ENCODE measurements at places on chromosomes 7 and 10. TPM values are rescaled to one million over a fixed set of nuclear protein-coding genes. Genes with fewer than 3 reads are reported as not detected.

MYOZ1 gene
- total RNA-seq: 0.16 TPM

AZGP1 gene
- total RNA-seq: 0.52 TPM

UCMA gene
- not detected for total RNA-seq

GRCh38 chr7:98251231-98251600 is 816 bp downstream of the TECPR1 start:
- DNase-seq: no peak
- peaks cover 36% of the 10 kb centered on the region for H3K4me1 ChIP-seq
- H3K36me3 ChIP-seq: no peaks in the 10 kb centered on the region
- H3K27ac ChIP-seq: no peak overlapping the region
- peak overlapping the region; percentile 94 for H3K4me3 ChIP-seq

- no peak overlapping the region for H3K27ac ChIP-seq
- no peak for DNase-seq
- no peaks in the 10 kb centered on the region for H3K4me1 ChIP-seq
Measured at GRCh38 chr10:113538151-113538550, 14.7 kb upstream of the HABP2 start.

DNA sequence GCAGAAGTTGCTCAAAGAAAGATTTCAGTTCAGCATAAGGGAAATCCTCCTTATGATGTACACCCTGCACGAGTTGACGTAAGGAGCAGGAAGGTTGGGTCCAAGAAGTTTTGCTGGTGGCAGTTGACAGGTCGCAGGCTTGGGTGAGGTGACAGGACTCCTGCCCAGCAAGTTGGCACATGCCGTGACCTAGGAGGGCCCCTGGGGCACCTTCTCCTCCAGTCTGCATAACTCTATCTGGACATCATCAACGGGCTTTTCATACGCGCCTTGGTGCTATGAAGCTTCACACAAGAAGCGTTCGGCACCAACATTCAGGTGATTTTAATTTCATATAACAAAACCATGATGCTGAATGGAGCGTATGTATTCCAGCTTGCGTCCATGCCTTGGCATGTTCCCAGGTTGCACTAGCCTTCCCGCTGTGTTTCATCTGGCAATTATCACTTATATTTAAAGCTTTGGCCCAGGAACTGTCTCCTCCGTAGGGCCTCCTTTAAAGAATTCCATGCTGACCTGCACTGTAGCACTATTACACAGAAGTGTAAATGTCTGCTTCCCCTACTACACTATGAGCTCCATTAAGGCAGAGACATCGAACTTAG is 651.6 kb upstream of the FOXK1 start:
- H3K36me3 ChIP-seq: peaks cover 3% of the 10 kb centered on the region
- no peak overlapping the region for H3K4me3 ChIP-seq
- no peak for DNase-seq
- H3K4me1 ChIP-seq: peaks cover 6% of the 10 kb centered on the region
- no peaks in the 10 kb centered on the region for H3K27me3 ChIP-seq

DNA sequence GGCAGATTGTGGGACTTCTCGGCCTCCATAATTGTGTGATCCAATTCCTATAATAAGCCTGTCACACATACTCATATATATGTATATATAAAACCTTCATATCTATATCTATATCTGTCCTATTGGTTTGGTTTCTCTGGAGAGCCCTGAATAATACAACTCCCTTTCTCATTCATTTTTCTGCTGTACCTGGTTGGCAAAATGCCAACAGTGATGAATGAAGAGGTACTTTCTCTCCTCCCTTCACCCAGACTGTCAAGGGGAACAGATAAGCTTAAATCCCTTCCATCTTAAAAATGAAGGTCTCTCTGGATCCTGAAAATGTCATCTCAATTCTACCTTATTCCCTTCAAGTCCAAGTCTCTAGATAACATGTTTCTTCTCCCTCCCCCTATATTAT is 60.3 kb upstream of the FOXP2 start:
- H3K4me1 ChIP-seq: no peaks in the 10 kb centered on the region
- H3K36me3 ChIP-seq: peaks cover 2% of the 10 kb centered on the region
- no peak overlapping the region for H3K27ac ChIP-seq
- no peaks in the 10 kb centered on the region for H3K27me3 ChIP-seq
- H3K4me3 ChIP-seq: no peak overlapping the region

GRCh38 chr7:98802781-98803110 is 67.1 kb downstream of the TMEM130 start:
- no peak overlapping the region for H3K27ac ChIP-seq
- peaks cover 6% of the 10 kb centered on the region for H3K4me1 ChIP-seq
- no peaks in the 10 kb centered on the region for H3K36me3 ChIP-seq
- no peak overlapping the region for H3K4me3 ChIP-seq
- H3K27me3 ChIP-seq: peaks cover 20% of the 10 kb centered on the region

- H3K4me1 ChIP-seq: peaks cover 21% of the 10 kb centered on the region
- no peak for DNase-seq
- H3K27ac ChIP-seq: no peak overlapping the region
- no peaks in the 10 kb centered on the region for H3K27me3 ChIP-seq
- no peak overlapping the region for H3K4me3 ChIP-seq
- H3K36me3 ChIP-seq: peaks cover 10% of the 10 kb centered on the region
Measured at GRCh38 chr7:137836113-137836509, 10.7 kb downstream of the DGKI start.

DNA sequence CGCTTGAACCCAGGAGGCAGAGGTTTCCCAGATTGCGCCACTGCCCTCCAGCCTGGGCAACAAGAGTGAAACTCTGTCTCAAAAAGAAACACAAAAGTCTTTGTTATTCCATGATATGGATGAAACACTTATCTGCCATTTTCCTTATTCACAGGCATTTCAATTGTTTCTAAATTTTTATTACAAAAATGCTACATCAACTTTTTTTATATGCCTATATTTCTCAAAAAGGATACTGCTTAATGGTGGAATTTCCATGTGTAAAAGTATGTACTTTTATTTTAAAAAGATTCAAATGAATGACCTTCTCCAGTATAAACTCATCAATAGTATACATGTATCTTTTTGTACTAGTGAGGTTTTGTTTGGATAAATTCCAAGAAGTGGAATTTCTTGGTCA is 41.9 kb upstream of the STMP1 start:
- peaks cover 5% of the 10 kb centered on the region for H3K4me1 ChIP-seq
- H3K36me3 ChIP-seq: peaks cover 14% of the 10 kb centered on the region
- no peak overlapping the region for H3K27ac ChIP-seq
- H3K27me3 ChIP-seq: no peaks in the 10 kb centered on the region

GRCh38 chr10:54203401-54203800 is 597.6 kb downstream of the PCDH15 start:
- no peak for DNase-seq
- H3K27me3 ChIP-seq: no peaks in the 10 kb centered on the region
- H3K27ac ChIP-seq: no peak overlapping the region

DNA sequence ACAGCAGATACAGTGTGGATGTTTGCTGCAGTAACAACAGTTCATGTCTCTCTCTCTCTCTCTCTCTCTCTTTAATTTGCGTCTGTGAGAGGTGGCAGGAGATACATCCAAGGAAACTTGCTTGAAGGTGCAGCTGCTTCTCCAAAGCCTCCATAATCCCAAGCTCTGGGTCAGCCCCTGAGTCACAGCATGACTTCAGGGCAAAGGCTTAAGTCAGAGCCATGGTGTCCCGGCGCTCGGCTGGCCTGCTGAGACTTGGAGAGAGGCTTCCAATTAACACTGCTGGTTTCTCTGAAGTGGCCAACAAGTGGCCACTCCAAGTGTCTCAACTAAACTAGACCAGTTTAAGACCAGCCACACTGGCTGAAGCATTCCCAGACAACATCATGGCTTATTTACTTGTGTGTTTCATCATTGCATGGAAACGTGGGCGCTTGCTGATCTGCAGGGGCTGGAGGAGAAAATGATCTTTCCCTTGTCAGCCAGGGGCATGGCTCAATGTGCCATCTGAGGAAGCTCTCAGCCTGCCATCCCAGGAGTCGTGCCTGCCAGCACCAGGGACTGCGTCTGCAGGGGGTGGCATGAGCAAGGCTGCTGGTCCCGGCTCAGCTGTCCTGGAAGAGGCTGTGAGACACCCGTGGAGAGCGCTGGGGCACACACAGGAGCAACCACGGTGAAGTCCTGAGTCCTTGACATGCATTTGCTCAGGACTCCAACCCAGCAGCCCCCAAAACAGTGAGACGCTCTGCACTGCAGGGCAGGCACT is 254.2 kb downstream of the COBL start:
- DNase-seq: no peak

DNA sequence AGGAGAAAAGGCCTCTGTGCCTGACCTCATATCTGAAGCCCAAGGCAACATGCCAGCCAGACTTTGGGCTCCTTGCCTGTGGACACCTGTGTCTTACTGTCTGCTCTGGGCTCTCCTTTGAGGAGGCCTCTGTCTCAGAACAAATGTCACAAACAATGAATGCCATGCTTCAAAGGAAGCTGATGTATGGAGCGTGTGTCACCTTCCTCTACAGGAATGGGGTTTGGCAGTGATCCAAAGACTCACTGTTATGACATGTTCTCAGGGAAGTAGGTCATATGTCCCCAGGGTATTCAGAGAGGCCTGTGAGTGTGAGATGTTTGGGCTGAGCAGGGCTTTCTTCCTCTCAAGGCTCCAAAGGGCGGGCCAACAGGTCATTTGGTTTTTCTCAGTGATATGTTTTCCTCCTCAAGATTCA is 38.4 kb downstream of the PTPRE start:
- DNase-seq: no peak
- no peaks in the 10 kb centered on the region for H3K27me3 ChIP-seq
- H3K36me3 ChIP-seq: no peaks in the 10 kb centered on the region
- H3K4me3 ChIP-seq: no peak overlapping the region
- no peak overlapping the region for H3K27ac ChIP-seq

DNA sequence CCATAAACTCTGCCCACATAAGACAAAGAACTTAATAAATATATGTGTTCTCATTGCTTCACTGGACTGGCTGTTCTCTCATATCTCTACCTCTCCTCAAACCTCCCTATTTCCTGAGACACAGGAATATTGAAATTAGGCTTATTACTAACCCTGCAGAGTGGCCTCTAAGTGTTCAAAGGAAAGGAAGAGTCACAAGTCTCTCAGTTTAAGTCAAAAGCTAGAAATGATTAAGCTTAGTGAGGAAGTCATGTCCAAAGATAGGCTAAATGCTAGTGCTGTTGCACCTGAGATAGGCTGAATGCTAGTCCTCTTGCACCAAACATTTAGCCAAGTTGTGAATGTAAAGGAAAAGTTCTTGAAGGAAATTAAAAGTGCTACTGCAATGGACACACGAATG is 41.1 kb downstream of the GNAI1 start:
- peaks cover 14% of the 10 kb centered on the region for H3K4me1 ChIP-seq
- no peak overlapping the region for H3K4me3 ChIP-seq
- DNase-seq: no peak

DNA sequence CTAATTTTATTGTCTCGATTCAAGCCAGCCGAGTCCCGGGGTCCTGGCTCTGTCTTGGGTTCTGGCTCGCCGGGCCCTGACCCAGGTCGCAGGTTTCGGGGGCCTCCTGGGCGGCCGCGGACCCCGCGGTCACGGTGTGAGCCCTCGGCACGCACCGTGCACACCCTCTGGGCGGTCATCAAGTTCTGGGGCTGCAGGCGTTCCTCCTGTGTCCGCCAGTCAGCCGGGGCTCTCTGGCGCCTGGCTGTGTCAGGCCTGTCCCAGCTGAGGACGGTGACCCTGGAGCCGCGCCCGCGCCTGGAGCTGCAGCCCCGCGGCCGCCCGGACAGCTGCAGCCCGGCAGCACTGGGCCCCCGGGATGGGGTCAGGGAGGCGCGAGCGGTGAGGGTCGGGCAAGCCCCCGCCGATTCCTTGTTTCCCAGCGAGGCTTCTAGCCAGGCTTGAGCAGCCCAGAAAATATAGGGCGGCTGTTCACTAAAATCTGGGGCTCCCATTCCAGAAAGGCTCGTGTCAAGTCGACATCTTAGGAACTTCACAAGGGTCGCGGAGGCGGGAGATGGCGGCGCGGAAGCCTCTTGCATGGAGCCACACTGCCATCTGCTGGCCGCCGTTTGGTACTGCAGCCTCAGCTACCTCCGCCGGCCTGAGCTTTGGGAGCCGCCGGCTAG is 4.2 kb upstream of the HOXA7 start:
- H3K4me3 ChIP-seq: peak overlapping the region; percentile 85
- H3K27me3 ChIP-seq: peaks cover 95% of the 10 kb centered on the region
- peak; percentile 94 for DNase-seq
- peaks cover 19% of the 10 kb centered on the region for H3K4me1 ChIP-seq

Measured in neural crest cell (in vitro differentiated cells).